ENCODE measurements at places on chromosomes 7 and 10.
A peak's percentile ranks its signal among the peaks of the same experiment; 100 is the strongest.

- no peaks in the 10 kb centered on the region for H3K27me3 ChIP-seq
- no peak overlapping the region for H3K4me3 ChIP-seq
- no peak for DNase-seq
- H3K4me1 ChIP-seq: no peaks in the 10 kb centered on the region
Observed at GRCh38 chr7:36047091-36047658, 105.9 kb upstream of the EEPD1 start.

- H3K36me3 ChIP-seq: no peaks in the 10 kb centered on the region
- no peak overlapping the region for H3K27ac ChIP-seq
- no peak overlapping the region for H3K4me3 ChIP-seq
- DNase-seq: no peak
Observed at GRCh38 chr10:114711176-114711868, 53.2 kb upstream of the ABLIM1 start.

GRCh38 chr10:98745645-98746044 is 298.9 kb upstream of the HPS1 start:
- no peak overlapping the region for H3K27ac ChIP-seq
- DNase-seq: no peak
- no peaks in the 10 kb centered on the region for H3K4me1 ChIP-seq

DNA sequence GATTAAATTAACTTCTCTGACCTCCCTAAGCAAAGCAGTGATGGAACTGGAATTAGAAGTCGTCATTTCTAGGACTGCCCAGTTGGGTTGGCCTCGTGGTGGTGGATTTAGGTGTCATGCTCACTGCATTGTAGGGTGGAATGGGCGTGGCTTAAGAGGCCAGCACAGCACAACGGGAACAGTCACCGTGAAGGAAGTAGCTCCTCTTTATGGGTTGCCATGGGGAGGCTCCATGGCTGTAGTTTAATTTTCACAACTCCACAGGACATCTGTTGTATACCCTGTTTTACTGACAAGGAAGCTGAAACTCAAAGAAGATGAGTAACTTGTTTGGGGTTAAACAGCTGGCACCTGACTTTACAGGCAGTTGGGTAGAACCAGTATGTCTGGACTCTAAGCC is 208.3 kb downstream of the CELF2 start:
- DNase-seq: no peak
- peaks cover 6% of the 10 kb centered on the region for H3K36me3 ChIP-seq
- no peaks in the 10 kb centered on the region for H3K4me1 ChIP-seq
- no peaks in the 10 kb centered on the region for H3K27me3 ChIP-seq
- H3K4me3 ChIP-seq: no peak overlapping the region
- no peak overlapping the region for H3K27ac ChIP-seq

DNA sequence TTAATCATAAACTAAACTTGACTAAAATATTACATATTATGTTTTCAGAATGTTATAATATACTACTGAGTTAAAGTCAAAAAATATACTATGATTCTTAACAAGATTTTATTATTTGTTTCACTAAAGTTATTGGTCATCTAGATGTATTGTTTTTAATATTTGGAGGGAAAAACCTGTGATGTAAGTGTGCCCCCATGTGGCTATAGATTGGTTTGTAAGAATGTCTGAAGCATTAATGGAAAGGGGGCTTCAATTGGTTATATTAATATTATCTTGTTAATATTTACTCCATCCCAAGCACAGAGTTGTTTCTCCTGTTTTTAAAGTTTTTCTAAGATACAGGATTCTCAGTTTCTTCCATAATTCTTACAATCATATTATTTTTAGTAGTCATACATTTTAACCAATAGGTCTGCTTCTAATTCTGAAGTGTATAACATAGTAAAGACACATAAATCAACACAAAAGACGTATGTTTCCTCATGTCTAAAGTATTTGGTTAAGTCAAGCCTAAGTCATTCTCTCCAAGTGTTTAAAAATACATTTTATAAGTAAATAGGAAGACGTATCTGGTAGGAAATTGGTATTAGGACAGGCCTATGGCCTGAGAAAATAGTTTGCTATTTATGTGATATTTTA is 58.0 kb downstream of the GNAT3 start:
- H3K4me1 ChIP-seq: no peaks in the 10 kb centered on the region
- DNase-seq: no peak
- no peak overlapping the region for H3K27ac ChIP-seq
- H3K4me3 ChIP-seq: no peak overlapping the region
- no peaks in the 10 kb centered on the region for H3K27me3 ChIP-seq
- H3K36me3 ChIP-seq: no peaks in the 10 kb centered on the region

DNA sequence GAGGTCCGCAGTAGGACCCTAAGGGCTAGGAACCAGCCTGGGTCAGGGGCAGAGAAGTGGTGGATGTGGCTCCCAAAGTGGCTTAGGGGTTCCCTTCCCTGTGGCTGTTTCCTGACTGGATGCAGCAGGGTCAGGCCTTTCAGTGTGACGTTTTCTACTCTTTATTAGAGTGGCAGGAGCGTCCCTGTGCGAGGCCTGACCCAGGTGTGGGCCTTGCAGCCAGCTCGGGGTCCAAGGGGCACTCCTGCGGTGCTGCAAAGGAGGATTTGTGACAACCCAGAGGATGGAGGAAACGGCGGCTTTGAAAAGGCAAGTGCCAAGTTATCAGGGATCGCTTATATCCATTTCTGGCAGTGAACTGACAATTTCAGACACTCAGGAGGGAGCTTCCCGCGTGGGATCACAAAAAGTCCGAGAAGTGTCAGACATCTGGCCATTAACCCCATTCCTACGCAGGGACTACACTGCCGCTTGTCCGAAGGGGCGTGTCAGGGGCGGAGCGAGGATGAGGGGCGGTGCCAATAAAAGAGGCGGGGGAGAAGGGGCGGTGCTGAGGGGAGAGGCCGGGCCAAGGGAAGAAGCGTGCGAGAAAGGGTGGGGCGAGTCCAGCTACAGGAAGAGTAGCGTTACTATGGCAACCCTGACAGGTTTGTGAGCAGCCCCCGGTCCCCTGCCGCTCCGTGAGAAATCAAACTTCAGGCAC is 98.8 kb upstream of the ZNF722 start:
- no peaks in the 10 kb centered on the region for H3K36me3 ChIP-seq
- H3K4me3 ChIP-seq: peak overlapping the region; percentile 16
- H3K27ac ChIP-seq: peak overlapping the region; percentile 72
- H3K27me3 ChIP-seq: no peaks in the 10 kb centered on the region
- DNase-seq: peak; percentile 76

DNA sequence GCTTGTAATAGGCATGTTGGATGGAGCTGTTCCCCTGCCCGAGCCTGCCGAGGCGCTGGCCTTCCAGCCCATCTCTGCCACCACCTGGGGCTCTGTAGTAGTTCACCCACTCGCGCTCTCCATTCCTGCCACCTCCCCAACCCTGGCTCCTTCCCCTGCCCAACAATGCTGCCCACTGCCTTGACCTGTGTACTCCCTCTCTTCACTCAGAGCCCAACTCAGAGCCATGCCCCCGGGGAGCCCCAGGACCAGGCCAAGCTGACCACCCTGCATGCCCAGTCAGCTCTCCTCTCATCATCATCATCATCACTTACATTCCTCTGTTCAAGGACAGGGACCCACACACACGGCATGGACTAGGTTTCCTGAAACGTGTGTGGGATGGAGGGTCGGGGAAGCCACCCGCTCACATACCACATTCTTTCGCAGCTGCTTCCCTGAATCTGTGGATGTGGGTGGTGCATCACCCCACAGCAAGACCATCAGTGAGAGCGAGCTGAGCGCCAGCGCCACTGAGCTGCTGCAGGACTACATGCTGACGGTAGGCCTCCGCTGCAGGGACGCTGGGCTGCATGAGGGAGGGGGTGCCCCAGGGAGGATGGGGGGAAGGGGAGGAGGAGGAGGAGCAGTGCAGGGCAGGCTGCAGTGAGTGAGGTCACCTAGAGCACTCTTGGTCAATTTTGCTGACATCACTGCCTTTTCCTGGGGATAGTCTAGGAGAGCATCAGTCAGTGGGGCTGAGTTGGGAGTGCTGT is 15.6 kb downstream of the NACAD start:
- H3K4me1 ChIP-seq: no peaks in the 10 kb centered on the region
- H3K27ac ChIP-seq: no peak overlapping the region
- no peaks in the 10 kb centered on the region for H3K27me3 ChIP-seq
- H3K36me3 ChIP-seq: peaks cover 27% of the 10 kb centered on the region
- no peak for DNase-seq

- no peak overlapping the region for H3K4me3 ChIP-seq
- no peaks in the 10 kb centered on the region for H3K36me3 ChIP-seq
- H3K27me3 ChIP-seq: no peaks in the 10 kb centered on the region
- no peaks in the 10 kb centered on the region for H3K4me1 ChIP-seq
- DNase-seq: no peak
Observed at GRCh38 chr7:41788556-41788955, 85.7 kb upstream of the INHBA start.

DNA sequence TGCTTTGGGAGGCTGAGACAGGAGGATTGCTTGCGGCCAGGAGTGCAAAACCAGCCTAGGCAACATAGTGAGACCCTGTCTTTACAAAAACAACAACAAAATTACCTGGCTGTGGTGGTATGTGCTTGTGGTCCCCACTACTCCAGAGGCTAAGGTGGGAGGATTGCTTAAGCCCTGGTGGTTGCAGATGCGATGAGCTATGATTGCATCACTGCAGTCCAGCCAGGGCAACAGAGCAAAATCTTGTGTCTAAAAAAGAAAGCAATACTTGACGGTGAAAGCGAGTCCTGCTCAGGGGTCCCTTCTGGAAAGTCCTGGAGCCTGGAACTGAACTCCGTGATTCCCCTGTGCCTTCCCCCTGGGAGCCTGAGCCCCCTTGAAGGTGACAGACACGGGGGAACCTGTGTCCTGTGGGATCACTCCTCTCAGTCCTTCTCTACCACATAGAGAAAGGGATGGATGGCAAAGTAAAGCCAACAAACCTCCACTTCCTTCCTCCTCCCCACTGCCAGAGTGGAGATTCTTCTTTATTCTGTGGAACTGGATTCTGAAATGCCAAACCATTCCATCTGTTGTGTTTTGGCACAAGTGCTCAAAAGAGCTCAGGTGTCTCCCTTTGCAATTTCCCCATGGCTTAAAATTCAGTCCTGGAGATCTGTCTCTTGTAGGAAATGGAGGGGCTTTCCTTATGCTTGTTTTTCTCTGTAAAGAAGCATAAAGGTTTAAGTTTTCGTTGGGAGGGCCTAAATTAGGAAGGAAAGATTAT is 50.6 kb downstream of the KIAA1217 start:
- DNase-seq: no peak
- no peaks in the 10 kb centered on the region for H3K27me3 ChIP-seq
- no peak overlapping the region for H3K27ac ChIP-seq
- no peak overlapping the region for H3K4me3 ChIP-seq
- H3K4me1 ChIP-seq: peaks cover 7% of the 10 kb centered on the region

DNA sequence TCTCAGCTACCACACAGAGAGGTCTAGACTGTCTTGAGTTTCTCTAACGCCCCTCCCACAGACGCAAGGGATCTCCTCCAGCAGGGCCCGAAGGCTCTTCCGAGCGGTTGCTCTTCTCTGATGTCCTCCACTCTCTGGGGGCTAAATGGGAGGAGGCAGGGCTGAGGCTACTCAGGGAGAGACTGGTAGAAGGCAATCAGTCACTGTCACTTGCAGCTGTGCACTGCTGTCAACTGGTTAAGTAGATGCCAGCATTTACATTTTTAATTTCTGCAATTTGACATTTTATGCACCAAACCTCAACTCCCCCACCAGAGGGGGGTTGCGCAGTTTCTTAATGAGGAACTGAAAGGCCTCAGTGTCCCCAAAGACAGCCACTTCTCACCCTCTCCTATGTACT is 442.8 kb downstream of the PLXNA4 start:
- no peak overlapping the region for H3K4me3 ChIP-seq
- no peak overlapping the region for H3K27ac ChIP-seq
- no peaks in the 10 kb centered on the region for H3K27me3 ChIP-seq
- H3K36me3 ChIP-seq: no peaks in the 10 kb centered on the region

DNA sequence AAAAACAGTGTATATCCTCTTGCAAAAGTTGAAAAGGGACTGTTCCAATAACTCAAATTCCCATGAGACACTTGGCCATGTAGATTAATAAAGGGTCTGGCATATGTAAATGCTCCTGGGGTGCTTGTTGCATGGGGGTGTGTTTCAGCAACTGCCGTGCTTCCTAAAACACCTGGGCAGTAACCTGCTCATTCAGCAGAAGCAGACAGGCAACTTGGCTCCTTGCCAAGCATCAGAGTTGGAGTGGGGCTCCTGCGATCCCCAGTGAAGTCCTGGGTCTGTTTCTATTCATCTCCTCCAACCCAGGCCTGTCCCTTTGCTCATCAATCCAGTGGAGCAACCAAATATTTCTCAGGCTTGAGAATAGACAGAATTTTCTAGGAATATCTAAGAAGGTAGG is 42.2 kb upstream of the ADAM12 start:
- no peaks in the 10 kb centered on the region for H3K36me3 ChIP-seq
- H3K4me1 ChIP-seq: no peaks in the 10 kb centered on the region
- H3K27me3 ChIP-seq: no peaks in the 10 kb centered on the region
- no peak for DNase-seq
- no peak overlapping the region for H3K27ac ChIP-seq

- peaks cover 28% of the 10 kb centered on the region for H3K4me1 ChIP-seq
- H3K4me3 ChIP-seq: no peak overlapping the region
- no peak overlapping the region for H3K27ac ChIP-seq
- no peak for DNase-seq
- H3K27me3 ChIP-seq: no peaks in the 10 kb centered on the region
Observed at GRCh38 chr7:33610918-33611317, 294.4 kb upstream of the BMPER start.

DNA sequence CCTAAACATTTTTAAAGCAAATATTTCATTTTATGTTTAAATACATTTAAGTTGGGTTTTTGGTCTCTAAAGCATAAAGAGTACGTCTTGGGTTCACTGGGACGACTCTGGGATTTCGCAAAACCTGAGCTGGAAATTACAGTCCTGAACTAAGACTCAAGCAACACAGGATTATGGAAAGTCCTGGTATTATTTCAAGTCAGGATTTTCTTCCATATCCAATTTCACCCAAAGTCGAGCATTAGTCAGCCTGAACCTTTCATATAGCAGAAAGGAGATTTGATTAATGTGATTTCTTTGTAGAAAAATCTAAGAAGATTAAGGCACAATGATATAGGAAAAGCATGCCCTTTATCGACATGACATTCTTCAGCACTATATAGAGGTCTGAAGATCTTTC is 100.0 kb downstream of the MTERF1 start:
- DNase-seq: no peak
- peaks cover 7% of the 10 kb centered on the region for H3K4me1 ChIP-seq
- H3K4me3 ChIP-seq: no peak overlapping the region
- H3K27me3 ChIP-seq: no peaks in the 10 kb centered on the region

GRCh38 chr7:45716380-45717203 is 142.4 kb downstream of the ADCY1 start:
- H3K27ac ChIP-seq: no peak overlapping the region
- H3K27me3 ChIP-seq: no peaks in the 10 kb centered on the region
- H3K36me3 ChIP-seq: no peaks in the 10 kb centered on the region
- H3K4me3 ChIP-seq: no peak overlapping the region
- no peaks in the 10 kb centered on the region for H3K4me1 ChIP-seq

GRCh38 chr10:84478679-84479078 is 150.3 kb downstream of the CCSER2 start:
- H3K4me1 ChIP-seq: no peaks in the 10 kb centered on the region
- no peak overlapping the region for H3K27ac ChIP-seq
- no peaks in the 10 kb centered on the region for H3K27me3 ChIP-seq
- no peaks in the 10 kb centered on the region for H3K36me3 ChIP-seq
